ENCODE measurements at places on chromosomes 1 and 21.

DNA sequence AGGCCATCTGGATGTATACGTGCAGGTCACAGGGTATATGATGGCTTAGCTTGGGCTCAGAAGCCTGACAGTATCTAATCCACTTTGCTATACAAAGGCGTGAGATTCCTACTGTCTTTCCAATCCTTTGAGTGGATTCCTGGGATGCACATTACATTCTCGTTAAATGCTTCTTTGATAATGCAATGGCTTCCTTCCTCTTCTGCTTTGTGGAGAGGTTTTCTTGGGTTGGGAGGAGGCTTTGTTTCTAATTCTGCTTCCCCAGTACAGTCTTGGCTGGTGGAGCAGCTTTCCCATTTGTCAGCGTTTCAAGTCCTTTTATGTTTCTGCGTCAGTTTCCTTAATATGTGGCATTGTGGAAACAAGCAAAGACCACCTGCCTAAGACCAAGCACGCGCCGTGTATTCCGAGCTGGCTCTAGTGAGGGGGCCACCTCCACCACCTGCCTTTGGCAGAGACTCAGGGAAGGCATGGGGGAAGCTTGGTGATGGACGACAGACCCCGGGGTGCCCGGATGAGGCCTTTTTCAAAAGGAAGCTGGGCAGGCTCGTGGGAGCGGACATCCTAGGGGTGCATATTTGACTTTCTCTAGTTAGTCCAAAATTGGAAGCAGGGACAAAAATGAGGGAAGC lies 72.7 kb downstream of the WDR4 start:
- DNase-seq, result no peak

- DNase-seq, result no peak
These were observed 590.9 kb upstream of the PLXNA2 start for GRCh38 chr1:208835097-208835463.

DNA sequence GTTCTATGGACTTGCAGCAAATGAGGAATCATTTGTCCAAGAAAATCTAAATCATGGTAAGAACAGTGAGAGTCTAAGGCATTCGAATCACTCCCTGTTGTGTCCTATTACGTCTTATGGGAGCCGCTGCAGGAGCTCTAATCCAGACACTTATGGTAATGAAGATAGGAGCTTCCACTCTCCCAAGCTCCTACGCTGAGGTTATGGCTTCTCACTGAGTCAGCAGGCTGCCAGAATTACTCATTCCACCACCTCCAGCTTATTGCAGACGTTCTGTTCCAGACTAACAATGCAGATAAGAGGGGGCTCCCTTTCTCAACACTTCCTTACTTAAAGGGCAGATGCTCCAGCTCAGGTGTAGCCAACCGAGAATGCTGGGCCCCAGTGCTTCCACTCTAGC lies 212.6 kb downstream of the GREM2 start:
- no peak for DNase-seq

DNA sequence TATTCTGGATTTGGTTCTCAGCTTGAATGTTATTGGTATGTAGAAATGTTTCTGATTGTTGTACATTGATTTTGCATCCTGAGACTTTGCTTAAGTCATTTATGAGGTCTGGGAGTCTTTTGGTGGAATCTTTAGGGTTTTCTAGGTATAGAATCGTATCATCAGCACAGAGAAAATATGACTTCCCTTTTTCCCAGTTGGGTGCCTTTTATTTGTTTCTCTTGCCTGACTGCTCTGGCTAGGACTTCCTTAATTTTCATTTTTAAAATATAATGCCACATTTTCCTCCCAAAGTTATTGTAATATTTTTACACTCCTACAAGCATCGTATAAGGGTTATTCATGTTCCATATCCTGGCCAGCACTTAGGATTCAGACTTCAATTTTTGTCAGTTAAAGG lies 111.1 kb downstream of the FNBP1L start:
- no peak for DNase-seq

DNA sequence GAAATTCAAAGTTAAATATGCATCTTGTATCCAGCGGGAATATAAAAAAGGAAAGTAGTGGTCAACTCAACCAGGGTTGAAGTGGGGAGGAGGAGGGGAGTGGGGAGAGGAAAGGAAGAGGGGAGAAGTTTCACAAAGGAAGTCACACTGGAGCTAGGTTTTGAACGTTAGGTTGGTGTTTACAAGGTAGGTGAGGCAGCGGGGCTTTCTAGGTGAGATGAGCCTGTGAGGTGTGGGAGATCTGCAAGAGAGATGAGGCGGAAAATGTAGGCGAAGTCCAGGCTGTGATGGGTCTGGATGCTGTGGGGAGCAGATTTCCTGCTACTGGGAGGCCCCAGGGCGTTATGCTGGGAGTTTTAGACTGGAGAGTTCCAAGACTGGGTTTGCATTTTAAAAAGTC lies 36.1 kb upstream of the IL20 start:
- DNase-seq, result no peak

- no peak for DNase-seq
These were observed 117.9 kb downstream of the SLC30A10 start for GRCh38 chr1:219810451-219810850.

GRCh38 chr1:94284476-94284875 lies 47.1 kb upstream of the ARHGAP29 start:
- no peak for DNase-seq

DNA sequence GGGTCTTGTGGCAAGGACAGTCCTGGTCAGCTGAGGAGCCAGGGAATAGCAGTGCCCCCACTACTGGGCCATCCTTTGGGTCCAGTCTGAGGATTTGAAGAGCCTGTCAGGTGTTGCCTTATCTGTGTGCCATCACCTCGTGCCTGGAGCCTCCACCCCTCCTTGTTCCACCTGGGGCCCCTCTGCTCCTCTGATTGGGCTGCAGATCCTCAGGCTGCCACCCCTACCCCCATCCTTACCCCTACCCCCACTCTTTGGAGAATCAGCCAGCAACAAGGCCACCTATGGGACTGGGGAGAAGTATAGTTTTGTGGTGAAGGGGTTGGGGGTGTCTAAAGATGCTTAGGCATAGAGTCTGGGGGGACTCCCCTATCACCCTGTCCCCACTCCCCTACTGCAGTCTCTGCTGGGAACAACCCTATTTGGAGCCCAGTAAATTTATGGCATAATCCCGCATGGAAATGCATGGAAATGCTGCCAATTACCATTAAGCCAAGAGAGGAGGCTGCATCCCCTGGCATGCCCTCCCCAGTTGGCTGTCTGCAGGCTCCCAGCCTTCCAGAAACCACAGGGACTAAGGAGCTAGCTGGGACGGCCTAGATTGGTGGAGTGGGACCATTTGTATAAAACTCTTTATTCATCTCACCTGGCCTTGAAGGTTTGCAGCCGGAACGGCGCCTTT lies 142.7 kb upstream of the CSF3R start:
- DNase-seq, result no peak

DNA sequence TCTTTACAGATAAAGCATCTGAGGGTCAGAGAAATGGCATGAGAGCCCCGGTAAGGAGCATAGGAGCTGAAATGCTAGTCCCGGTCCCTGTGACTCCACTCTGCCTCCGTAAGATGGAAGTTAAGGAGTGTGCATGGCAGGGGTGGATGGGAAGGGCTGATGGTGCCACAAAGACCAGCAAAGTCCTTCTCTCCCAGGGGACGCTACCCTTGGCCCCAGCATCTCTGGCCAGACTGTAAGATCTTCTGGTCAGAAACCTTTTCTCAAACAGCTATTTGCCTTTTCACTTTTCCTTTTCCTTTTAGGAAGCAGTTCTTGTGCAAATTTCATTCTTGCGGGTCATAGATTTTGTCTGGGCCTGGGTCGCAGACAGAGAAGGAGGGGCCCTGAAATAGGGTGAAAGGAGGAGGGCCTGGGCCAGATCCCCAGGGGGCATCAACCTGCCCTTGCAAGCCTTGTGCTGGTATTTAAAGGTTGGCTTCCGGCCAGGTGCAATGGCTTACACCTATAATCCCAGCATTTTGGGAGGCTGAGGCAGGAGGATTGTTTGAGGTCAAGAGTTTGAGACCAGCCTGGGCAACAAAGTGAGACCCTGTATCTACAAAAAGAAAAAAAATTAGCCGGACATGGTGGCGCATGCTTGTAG lies 14.4 kb upstream of the EPS8L3 start:
- DNase-seq, result no peak

DNA sequence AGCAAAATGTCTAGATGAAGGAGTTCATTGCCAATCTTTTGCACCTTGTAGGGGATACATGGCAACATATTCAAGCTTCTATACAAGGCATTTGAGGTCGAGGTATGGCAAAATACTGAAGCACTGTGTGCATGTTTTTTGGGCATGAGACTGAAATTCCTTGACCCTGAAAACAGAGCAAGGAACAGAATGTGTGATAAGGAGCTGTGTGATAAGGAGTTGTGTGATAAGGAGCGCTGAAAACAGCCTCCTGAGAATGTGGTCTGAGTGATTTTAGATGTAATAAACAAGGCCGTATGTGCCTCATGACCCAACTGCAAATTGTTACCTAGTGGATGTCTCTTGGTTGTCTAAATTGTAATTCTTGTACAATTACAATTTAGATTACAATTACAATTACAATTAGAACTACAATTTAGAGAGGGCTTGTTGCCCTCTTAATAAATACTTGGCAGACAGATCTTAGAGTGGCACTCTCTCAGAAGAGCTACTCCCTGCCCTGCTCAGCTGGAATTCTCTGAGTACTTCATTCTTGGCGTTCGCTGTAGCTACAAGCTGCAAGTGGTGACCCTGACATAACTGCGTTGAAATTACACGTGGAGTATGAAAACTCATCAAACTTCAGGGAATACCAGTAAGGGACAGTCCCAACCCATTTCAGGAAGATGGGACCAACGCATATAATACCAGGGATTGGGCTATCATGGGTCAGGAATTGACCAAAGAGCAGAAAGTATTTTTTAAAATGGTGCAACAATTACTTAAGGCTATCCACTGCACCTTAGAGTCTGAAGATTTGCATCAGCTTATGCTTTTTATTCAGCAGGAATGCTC lies 20.0 kb upstream of the ITLN1 start:
- DNase-seq, result no peak

- DNase-seq, result no peak
These were observed 10.9 kb upstream of the LRRC3 start for GRCh38 chr21:44444286-44444931.

DNA sequence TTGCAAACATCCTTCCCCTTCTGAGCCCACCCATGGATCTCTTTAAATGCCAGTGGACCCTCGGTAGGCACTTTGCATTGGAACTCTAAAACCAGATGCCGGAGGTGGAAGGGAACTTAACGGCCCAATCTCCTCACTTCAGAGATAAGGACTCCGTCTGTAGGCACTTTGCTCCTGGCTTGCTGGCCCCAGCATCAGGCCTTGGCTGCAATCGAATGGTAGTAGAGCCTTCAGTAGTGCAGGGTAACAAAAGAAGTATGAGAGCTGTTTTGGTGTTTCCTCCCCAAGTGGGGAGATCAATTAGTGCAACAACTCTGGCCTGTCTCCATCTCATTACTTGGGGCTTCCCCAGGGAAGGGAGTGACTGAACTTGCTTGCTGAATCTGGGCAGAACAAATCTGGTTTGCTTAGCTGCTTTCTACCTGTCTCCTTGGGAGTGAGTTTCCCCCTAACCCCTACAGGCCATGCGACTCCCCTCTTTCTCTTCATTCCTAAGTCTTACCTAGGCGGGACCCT lies 70.8 kb downstream of the TENT5C start:
- DNase-seq, result no peak

GRCh38 chr1:4380564-4381168 lies 273.7 kb upstream of the AJAP1 start:
- DNase-seq, result no peak

- DNase-seq, result no peak
These were observed 16.7 kb downstream of the POU3F1 start for GRCh38 chr1:38029685-38030511.

GRCh38 chr1:180611016-180611930 lies 20.5 kb upstream of the XPR1 start:
- DNase-seq, result no peak

GRCh38 chr1:191588905-191589304 lies 569.4 kb upstream of the RGS18 start:
- no peak for DNase-seq

DNA sequence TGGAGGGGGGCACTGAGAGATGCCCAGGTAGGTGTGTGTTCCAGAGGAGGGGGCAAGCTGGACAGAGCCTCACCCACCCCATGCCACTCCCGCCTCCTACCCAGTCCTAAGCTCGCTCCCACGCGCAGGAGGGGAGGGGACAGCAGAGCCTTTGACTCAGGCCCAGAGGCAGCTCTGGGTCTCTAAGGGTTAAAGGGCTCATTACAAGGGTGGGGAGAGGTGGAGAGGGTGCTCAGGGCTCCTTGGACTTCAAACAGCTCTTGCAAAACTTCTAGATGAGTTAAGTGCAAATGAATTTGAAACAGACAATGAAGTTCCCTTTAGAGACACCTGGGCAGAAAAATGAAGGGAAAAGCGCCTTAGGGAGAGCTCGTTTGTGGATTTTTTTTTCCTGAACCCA lies 104.2 kb upstream of the CASZ1 start:
- no peak for DNase-seq

GRCh38 chr1:107782217-107782845 lies 182.6 kb downstream of the VAV3 start:
- peak; percentile 32 for DNase-seq

DNA sequence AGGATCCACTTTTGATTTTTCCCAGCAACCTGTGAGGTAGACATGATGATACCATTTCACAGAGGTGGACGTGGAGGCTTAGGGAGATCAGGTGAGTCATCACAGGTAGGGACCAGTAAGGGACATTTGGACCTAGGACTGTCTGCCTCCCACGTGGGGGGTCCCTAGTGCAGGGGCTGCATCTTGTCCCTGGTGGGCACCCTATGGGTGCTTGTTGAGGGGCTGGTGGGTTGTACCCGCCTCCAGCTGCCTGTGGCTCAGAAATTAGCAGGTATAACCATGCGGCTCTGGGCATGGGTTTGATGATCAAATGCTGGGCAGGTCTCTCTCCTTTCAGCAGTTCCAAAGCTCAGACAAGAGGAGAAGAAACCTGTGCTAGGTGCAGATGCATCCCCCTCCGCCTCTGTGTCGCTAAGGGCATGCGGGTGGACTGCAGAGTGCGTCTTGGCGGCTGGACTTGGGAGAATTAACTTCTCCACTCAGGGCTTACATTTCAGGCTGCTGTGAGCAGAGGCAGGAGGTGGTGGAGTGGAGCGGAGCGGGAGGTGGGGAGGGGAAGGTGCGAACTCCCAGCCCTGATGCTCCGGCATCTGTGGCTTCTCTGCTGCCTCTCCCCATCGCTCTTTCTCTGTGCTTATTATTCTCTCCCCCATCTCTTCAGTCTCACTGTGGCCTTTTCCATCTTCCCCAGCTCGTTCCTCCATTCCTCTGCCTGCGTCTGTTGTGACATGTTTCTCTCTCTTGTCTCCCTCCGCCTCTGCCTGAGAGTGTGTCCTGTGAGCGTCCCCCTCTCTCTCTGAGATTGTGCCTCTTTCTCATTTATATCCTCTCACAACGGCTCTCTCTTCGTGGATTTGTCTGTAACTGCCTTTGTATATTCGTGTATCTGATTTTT lies 146.8 kb downstream of the PTPRU start:
- DNase-seq, result no peak

GRCh38 chr1:192571668-192572067 lies 3.9 kb upstream of the RGS1 start:
- DNase-seq, result no peak

DNA sequence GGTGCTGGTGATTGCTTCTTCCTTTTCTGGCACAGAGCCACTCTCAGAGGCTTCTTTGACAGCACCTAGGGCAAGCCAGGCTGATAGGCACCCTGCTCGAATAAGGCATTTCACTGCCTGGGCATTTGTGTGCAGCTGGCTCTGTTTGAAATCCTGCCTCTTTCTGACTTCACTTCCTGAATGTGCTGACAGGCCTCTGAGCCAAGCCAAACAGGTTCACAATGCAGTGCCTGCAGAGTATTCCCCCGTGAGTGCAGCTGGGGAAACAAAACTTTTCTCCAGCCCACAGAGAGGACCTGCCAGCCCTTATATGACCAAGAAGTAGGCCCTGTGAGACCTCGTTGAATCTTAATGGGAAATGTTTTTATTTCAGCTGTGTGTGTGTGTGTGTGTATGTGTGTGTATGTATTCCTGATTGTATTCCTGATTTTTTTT lies 10.4 kb downstream of the JUN start:
- DNase-seq, result no peak

Measured in effector memory CD4-positive, alpha-beta T cell (primary cell).